ENCODE measurements at places on chromosomes 3 and 15.

DNA sequence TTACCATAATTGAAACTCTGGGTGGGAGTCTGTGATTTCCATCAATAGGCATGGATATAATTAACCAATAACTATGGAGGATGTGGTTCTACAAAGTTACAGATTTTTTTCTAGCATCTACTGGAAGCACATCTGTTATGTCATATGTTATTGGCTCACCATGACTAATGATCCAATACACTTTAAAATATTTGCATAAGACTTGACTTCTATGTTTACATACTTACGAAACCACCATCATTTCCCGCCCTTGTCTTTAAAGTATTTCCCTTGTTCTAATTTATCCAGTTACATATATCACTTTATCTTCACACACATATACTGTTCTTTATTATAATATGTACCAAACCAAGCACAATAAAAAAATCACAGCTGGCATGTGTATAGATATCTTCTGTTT lies 380.3 kb upstream of the CBLB start:
- no peak for DNase-seq

DNA sequence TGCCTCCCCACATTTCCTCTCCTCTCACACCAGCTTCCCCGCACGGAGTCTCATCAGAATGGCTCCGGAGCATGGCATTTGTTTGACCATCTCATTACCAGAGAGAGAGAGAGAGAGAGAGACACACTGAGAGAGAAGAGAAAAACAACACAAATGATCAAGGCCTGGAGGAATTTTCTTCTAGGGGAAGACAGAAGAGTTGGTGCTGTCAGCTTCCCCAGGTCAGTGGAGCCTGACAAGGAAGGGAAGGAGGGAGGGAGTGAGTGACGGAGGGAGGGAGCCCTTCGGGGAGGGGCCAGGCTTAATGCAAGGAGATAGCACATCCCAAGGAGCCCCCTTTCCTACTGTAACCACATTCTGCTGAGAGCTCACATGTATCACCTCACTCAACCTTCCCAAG lies 9.1 kb downstream of the ST8SIA2 start:
- DNase-seq = no peak

- DNase-seq = peak; percentile 88
These were observed 47.8 kb upstream of the TMEM158 start for GRCh38 chr3:45273681-45274515.

GRCh38 chr3:67381667-67382272 lies 272.6 kb downstream of the SUCLG2 start:
- DNase-seq = no peak

DNA sequence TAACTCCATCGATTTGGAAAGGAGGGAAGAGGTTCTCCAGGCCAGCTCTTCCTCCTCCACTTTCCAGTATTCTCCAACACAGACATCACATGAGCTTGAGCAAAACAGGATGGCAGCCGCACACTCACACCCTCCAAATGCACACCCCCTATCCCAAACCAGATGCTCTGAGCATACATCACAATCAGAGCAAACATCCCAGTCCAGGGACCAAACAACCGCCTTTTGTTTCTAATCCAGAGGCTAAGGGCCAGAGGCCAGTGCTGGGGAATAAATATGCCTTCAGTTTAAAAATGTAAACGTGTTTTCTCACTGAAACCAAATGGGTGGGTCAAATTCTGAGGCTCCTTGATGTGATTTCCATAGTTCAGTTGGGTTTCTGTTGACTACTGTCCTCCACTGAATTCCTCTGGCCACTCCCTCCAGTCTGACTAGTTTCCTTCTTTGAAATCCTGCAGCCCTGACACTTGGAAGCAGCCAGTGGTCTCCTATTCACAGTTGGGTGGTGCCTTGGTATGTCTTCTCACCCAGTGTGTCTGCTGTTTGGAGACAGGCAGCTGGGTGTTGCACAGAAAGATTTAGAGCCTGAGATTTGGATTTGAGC lies 19.2 kb upstream of the MFGE8 start:
- no peak for DNase-seq

DNA sequence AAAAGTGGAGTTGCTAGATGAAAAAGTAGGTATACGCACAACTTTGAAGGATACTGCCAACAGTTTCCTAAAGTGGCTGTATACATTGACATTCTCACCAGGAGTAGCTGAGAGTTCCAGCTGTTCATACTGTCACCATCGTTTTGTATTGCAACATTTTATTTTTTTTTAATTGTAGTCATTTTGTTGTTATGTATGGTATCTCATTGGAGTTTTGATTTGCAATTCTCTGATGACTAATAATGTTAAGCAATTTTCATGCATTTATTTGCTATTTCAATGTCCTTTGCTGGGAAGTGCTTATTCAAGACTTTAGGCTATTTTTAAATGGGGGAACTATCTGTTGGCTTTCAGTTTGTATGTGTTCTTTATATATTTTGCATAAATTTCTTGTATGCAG lies 185.1 kb upstream of the TGFBR2 start:
- DNase-seq = no peak

- no peak for DNase-seq
These were observed 770.7 kb upstream of the ALCAM start for GRCh38 chr3:104596054-104596453.

DNA sequence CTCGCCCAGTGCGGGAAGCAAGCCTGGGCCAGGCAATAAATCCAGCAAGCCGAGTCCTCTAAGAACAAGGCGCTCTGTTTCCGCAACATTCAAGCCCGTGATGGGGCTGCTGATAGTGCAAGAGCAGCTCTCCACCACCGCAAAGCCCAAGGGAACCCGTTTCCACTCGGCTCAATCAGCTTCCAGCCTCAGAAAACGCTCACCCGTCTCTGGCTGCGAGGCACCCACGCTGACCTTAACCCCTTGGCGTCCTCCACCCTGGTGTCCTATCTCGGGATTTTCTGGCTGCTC lies 17.8 kb downstream of the SPATA12 start:
- no peak for DNase-seq

DNA sequence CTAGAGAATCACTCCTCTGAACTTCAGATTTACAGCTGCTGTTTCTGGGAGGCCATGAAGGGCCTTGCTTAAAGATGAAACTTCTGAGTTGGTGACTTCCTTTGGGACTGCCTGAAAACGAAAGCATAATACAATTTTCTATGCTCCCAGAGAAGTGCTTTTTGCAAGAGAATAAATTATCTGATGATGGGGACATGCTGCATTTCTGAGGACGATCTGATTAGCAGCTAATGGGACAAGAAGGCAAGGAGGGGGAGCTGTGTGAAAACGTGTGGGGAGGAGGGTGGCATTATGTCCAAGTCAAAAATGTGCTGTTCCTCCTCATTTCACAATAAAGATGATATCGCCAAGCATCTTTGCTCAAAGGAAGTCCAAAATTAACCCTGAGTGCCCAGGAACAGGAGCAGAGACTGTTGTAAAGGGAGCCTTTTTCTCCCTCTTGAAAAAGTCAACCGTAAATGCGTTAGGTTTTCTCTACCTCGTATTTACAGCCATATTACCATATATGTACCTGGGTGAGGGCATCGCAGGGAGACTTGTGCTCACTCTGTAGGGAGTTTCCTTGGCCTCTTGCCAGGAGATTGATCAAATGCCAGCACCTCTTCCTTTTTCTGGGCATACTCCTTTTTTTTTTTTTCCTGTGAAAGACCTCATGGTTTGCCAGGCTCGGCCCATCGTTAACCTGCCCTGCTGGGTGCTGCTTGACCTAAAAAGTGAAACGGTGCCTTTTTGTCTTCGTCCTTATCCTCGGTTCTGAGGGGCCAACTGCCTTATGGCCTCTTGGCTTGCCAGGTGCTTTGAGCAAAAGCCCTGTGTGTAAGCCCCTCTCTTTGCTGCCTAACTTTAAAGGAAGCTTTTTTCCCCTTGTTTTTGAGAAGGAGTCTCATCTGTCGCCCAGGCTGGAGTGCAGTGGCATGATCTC lies 11.5 kb downstream of the ITPR1 start:
- peak; percentile 91 for DNase-seq

DNA sequence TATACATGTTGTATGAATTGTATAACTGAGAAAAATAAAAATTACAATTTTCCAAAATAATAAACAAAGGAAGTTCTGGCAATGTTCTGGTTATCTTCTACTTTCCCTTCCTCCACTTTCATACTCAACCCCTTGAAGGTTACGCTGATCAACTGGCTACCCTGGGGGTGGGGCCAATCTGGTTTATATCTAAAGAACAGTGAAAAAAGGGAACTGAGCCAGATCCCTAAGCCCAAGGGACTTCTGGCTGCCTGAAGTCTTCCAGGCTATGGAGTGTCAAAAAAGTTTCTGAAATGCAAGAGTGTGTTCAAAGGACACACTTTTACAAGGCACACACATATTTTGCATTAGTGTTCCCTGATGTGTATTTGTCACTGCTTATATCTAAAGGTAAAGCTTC lies 591.9 kb downstream of the ROBO1 start:
- DNase-seq = no peak

DNA sequence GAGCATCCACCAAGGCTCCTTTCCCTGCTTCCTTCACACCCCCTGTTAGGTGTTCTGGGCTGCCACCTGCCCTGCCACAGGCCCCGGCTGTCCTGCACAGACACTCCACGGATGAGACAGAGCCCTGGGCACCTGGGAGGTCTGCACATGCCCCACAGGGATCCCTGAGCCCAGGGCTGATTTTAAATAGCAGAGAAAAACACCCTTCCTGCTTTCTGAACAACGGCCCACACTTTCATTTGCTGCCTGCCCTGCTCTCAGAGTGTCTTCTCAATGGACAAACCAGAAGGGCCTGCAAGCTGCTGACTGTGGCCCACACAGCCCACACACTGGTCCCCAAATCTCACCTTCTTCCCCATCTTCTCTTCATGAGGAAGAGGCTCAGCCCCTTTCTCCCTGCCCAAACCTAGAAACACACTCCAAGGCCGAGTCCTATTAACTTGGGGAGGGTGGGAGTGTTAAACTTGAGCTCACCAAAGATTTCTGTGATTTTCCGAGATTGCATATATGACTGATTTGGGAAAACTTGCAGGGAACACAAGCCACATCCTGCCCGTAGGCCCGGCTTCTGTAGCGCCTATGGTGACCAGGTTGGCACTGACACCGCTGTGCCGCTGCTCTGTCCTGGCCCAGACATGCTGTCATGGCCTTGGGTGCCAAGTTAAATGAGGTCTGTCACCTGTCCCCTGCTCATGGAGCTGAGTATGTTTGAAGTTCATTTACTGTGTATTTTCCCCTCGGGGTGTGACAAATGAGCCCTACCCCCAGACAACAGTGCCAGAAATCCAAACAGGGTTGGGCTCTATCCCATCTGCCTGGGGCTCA lies 47.2 kb upstream of the KLF13 start:
- no peak for DNase-seq

GRCh38 chr15:76866008-76866407 lies 39.1 kb downstream of the SCAPER start:
- DNase-seq = no peak

GRCh38 chr15:64000183-64000951 lies 45.9 kb downstream of the DAPK2 start:
- DNase-seq = no peak

DNA sequence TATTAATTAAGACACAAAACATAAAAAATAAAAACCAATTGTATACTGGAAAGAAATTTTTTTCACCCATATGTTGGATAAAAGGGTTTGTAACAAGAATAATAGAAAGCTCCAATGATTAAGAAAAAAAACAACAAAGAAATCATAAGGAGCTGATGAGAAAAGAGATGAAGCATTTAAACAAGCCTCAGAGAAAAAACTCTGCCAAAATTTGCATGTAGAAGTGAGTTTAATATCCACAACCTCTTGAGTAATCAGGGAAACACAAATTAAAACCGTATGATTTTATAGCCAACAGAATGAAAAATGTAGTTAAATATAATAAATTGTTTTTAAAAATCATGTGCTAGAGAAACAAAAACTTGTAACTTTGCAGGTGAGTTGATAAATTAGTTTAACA lies 192.9 kb downstream of the BCHE start:
- no peak for DNase-seq

- no peak for DNase-seq
These were observed 202.6 kb downstream of the KLHL25 start for GRCh38 chr15:85592148-85592547.

DNA sequence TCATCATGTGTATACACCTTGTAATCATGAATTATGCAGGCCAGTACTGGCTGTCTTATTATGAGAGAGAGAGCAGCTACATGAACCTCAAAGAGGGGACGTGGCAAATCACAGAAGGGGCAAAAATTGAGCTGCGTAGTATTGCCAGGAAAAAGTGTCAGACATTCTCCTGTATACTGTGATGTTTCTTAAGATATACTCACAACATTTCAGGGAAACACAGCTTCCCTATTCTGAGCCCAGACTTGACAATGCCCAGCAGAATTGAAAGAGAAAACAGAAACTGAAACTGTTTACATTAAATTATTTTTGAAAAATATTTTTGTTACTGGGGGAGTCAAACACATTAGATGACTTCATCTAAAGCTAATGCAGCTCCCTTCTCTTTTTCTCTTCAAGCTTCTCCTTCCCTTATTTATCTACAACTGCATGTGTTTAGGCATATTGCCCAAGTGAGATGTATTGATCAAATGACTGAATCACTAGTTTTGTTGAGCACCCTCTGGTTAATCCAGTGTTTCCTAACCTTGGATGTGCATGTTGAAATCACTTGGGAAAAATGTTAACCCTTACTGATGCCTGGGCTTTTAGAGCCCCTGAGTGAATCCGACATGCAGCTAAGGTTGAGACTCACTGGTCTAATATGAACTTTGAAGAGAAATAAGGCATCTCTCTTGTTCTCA lies 39.5 kb downstream of the CADPS start:
- DNase-seq = no peak

GRCh38 chr3:197794115-197794514 lies 3.1 kb downstream of the LRCH3 start:
- DNase-seq = no peak

GRCh38 chr15:93780073-93780472 lies 451.3 kb upstream of the MCTP2 start:
- DNase-seq = no peak

DNA sequence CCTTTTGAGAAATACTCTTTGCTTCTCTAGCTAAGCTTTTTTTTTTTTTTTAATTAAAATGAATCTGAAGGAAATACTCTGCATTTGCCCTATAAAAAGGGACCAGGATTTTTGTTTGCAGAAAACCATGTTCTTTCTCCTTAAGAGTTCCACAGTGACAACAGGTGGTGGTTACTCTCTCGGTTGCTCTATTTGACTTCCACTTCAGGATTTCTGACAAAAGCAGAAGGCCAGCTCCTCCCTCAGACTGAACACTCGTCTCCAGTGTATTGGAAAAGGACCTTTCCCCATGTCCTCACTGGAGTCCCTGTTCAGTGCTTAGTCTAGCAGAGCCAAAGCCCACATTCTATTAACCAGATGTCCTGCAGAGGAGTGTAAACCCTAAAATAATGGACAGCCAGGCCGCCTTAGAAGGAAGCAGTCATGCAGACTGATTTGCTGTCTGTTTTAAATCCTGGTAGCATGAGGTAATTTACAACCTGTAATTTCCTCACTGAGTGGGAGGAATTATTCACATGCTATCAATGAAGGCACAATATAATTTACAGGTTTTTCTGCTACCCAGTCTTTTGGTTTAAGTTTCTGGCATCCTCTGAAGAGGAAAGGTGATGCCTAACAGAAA lies 599.3 kb downstream of the PYDC2 start:
- no peak for DNase-seq

GRCh38 chr15:29451201-29451781 lies 181.7 kb upstream of the NSMCE3 start:
- DNase-seq = no peak

Data from hematopoietic multipotent progenitor cell treated with erythropoietin and hydrocortisone succinate and interleukin-3 and kit ligand, for 17 days (in vitro differentiated cells).